ENCODE measurements at places on chromosomes 2 and 18.

GRCh38 chr18:34590503-34590902 lies 119.6 kb upstream of the DTNA start:
- DNase-seq = no peak

DNA sequence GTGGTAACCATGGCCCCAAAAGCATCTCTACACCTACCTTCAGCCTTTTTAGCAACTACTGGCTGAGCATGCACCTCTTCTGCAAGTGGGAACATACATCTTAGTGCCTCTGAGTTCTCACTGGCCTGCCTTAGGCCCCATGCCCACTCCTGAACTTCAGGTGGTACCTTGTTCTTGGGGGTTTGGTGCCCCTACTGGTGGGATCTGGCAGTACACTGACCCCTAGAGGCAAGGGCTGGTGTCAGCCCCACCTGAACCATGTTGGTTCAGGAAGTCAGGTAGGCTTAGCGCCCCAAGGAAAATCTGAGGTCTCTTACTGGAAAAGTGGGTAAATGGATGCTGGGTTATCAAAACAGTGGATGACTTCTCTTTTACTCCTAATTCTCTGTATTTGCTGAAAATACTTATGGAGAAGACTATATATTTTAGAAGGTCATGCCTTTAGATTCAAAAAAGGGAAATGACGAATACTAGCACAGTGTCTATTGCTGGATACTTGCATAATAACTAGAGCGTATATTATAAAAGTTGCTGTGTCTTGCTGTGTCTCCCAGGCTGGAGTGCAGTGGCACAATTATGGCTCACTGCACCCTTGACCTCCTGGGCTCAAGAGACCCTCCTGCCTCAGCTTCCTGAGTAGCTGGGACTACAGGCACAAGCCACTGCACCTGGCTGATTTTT lies 84.6 kb downstream of the RAB31 start:
- DNase-seq = no peak

DNA sequence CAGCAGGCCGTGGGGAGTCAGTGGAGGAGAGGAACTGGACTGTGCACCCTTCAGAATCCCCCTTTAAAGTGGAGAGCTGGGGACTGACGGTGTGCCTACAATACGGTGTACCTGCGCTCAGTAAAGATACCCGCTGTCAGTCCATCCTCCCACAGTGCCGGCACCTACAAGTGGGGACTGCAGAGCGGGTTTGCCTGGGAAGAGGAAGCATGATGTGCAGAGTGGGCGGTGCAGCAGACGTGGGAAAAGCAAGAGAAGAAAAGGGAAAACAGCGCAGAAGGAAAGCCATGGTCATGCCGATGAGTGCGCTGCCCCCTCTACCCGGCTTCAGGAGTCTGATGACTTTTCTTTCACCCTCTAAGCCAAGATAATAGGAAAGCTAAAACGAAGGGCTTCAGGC lies 148.0 kb downstream of the TPO start:
- no peak for DNase-seq

- DNase-seq = no peak
Measured at GRCh38 chr18:60639836-60640235, 267.3 kb upstream of the MC4R start.

GRCh38 chr2:38619458-38620164 lies 16.9 kb upstream of the HNRNPLL start:
- DNase-seq = peak; percentile 29

GRCh38 chr2:172629586-172629985 lies 73.7 kb downstream of the PDK1 start:
- DNase-seq = no peak

DNA sequence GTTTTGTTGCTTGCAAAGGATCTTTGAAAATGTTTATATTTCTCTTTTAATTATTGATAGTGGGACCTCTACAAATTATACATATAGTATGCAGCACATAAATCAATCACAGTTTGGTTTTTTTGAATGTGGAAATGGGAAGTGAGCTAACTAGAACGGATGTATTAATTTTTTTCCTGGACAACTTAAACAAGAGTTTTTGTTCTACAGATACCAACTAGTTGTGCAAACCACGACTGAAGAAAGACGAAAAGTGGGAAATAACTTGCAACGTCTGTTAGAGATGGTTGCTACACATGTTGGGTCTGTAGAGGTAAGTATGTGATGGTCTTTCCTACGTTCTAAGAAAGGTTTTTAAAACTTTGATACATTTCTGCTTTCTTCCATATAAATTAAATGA lies 39.2 kb downstream of the NDC80 start:
- DNase-seq = no peak

GRCh38 chr18:12065397-12065796 lies 28.2 kb upstream of the ANKRD62 start:
- no peak for DNase-seq

GRCh38 chr2:101500860-101501259 lies 25.9 kb upstream of the RFX8 start:
- DNase-seq = no peak

DNA sequence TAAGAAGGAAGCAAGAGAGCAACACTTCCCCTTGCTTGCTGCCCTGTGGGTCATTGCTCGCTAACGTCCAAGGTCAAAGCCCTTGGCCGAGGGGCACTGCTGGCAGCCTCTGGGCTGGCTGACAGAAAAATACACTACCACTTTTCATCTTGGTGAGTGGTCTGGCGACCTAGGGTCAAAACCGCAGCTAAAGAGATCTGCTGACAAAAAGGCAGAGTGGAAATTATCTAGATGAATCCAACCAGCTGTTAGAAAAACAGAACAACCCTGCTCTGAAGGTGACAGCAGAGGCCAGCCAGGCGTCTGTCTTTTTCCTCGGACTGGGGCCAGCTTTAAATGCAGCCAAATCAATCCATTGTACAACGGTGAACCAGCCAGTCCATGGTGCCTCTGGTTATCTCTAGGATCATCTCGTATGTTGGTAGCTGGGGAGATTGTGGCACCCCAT lies 92.6 kb downstream of the CD8B2 start:
- no peak for DNase-seq

DNA sequence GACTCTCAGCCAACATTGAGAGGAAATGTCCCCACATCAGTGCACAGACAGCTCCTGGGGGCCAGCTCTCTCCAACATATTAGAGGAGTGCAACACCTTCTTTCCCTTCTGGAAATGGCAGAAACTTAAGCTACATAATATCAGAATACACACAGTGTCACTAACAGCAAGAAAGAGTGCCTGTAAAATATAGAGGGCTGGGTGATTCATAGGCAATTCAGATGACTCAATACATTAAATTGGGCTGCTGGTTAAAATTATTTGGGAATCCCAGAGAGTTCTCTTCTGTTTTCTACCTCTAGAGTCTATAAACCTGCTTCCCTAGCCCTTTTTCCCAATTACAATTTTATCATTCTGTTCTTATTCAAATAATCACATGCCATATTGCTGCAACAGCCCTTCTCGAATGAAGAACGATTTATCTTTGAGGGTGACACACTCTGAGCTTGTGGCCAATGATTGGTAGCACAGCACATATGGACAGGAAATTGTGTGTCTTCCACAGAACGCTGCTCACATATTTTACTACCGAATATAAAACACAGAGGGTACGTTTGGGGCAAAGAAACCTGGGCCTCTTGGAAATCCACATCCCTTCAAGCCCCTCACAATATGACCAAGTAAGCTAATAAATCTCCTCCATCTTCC lies 381.2 kb downstream of the MBD2 start:
- no peak for DNase-seq

- no peak for DNase-seq
Measured at GRCh38 chr2:17058772-17059402, 393.3 kb upstream of the CYRIA start.

GRCh38 chr18:46574743-46575115 lies 82.3 kb downstream of the LOXHD1 start:
- DNase-seq = no peak

DNA sequence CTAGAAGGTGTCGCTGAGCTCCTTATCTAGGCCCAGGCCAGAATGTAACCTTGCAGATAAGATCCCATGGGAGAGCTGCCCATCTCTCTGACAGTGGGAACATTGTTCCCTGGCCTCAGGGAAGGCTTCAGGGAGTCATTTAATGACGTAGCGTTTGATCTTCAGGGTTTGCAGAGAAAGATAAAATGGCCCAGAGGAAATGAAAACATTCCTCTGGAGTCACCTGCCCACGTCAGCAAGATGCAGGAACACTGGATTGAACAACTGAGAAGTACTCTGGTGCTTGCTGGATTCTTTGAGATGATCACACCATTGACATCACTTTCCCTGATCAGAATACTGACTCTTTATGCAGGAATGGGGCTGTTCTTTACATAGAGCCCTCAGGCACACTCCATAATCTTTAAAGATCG lies 51.6 kb downstream of the MAPK4 start:
- no peak for DNase-seq

GRCh38 chr2:99141110-99142108 lies at the start of gene C2orf15:
Gene C2orf15, plus strand, starts transcription at chr2:99141707. Its CDS starts 8,852 bp downstream, at chr2:99150559.
- peak; percentile 58 for DNase-seq

GRCh38 chr2:69945441-69945840 lies 16.0 kb downstream of the ASPRV1 start:
- DNase-seq = no peak

- DNase-seq = peak; percentile 25
Measured at GRCh38 chr2:32357318-32358110, 691 bp downstream of the BIRC6 start.

DNA sequence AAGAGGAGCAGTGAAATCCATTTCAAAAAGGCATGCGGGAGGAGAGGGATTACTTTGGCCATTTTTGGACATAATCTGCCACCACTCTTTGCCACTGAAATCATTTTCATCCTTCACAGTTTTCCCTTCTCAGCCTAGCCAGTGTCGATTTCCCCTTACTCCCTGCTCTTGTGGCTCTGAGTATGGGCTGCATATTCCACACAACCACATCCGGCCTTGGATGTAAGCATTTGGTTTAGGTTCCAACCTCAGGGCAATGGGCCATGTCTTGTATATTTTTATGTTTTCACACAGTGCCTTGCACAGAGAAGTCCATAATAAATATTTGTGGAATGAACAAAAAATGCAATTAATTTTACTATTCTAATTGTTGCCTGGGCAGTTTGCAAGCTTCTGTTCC lies 7.7 kb upstream of the SERPINE2 start:
- no peak for DNase-seq

DNA sequence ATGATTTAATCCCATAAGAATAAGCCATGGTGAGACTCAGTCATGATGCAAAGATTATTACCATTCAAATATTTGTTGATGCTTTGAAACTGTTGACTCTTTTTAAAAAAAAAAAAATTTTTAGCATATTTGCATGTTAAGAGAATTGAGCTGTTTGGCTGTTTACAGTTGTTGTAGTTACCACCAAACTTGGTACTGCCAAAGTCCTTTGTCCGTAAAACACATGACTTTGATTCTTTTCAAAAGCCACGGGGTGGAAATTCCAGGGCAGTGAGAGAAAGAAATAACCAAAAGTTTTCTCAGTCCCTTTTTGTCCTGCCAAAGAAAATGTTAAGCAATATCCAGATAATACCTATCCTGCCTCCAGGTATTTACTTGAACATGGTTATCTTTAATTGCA lies 474.8 kb downstream of the METTL4 start:
- DNase-seq = peak; percentile 2

DNA sequence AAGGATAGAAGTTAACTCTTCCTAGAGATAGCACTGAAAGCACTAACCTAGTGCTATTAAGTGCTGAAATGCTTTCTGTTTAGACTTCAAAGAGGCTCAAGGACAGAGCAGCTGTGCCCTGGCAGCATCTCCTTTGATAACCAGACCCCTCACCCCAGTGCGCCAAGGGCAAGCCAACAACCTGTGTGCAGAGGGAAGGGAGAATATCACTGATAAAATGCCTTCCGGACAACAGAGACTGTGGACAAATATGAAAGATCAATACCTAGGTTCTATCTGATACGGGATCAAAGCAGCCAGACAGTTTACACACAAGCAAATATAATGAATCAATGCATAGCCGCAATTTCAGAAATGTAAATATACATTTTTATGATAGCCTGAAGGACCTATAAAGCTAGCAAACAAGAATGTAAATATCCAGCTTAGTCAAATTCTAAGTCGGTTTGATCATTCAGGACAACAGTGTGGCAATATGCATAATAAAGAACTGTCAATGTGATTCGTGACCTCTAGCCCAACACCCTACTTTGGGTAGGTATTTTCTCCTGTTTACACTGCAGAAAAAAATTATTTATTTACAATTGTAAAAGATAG lies 91.8 kb upstream of the RFX8 start:
- no peak for DNase-seq

GRCh38 chr2:196234672-196235071 lies 63.3 kb upstream of the STK17B start:
- DNase-seq = peak; percentile 84

DNA sequence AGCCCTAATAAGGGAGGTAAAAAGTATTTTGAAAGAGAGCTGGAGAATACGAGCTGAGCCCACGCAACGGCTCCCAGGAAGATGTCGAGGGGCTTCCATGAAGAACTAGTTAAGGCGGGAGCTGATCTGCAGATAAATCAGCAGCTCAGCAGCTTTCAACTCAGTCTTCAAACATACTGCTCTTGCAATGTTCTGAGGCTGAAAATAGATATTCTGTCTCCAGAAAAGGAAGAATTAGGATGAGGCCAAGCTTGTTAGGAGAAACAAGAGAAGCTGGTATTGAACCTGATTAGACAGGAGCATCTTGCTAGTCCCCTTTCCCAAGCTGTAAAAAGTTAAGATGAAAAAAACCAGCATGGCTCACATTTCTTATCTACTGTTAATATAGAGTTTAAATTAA lies 91.1 kb downstream of the AFF3 start:
- DNase-seq = no peak

GRCh38 chr2:104766683-104767082 lies 87.2 kb upstream of the POU3F3 start:
- DNase-seq = peak; percentile 71

DNA sequence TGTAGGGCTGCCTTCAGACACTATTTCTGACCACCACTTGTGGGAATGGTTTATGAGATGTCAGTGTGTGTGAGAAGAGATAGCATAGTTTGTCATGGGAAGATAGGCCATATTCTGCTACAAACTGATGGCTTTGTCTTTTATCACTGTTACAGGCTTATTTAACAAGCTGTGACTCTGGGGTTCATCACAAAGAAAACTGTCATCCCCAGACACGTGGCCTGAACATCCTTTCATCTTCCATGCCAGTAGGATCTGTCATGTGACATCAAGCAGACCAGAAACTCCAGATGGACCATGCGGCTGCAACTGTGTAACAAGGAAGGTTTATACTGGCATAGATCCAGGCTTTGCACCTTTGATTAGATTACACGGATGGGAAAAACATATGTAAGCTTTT lies 128.6 kb upstream of the KCNH7 start:
- no peak for DNase-seq

DNA sequence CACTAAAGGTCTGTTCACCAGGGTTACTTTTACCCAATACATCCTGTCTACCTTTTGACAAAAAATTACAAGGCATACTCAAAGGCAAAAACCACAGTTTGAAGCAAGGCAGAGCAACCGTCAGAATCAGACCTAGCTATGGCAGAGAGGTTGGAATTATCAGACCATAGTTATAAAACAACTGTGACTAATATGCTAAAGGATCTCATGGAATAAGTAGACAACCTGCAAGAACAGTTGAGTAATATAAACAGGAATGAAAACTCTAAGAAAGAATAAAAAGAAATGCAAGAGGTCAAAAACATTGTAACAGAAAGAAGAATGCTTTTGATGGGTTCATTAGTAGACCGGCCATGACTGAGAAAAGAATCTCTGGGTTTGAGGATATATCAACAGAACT lies 318.8 kb upstream of the KCNH7 start:
- DNase-seq = peak; percentile 3
